ENCODE measurements at places on chromosomes 1 and 21.

DNA sequence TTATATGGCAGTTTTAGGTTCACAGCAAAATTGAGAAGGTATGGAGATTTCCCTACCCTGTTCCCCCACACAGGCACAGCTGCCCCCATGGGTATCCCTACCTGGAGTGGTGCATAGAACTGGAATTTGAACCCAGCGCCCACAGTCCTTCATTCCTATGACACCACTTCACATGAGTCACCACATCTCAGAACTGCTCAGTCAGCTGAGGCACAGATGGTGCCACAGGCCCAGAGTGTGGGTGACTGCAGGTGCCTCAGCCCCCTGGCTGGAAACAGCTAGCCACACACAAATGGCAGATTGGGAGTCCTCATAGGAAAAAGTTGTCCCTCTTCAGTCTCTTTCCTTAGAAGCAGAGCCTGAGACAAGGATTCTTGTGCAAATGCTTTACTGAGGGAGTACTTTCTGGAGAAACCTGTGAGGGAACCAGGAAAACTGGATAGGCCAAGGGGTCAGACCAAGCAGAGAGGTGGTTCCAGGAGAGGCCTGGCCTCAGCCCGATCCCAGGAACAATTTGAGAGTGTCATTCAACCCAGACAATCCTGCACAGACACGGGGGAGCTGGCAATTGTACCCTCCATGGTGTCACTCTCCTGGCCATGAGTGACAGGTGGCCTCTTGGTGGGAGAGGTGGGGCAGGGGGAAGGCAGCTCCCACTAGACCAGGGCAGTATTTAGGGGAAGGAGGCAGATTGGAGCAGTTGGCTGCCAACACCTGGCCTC lies 6.9 kb downstream of the PLA2G2D start:
- DNase-seq, result no peak

DNA sequence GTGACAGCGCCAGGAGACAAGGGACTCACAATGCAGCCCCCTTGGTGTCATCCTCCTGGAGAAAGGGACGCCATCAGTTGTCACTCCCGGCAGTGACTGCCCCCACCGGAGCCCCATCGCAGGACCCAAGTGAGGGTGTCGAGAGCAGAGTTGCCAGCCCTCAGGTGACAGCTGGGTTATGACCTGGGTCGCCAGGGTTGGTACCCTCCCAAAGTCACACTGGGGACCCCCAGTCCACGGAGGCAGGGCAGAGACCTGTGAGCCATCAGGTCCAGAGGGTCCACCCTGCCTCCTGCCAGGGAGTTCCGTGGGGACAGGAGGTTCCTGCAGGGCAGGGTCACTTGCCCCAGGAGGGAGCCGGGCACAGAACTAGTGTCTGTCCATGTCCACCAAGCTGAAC lies 78.2 kb upstream of the IFFO2 start:
- DNase-seq, result no peak

- DNase-seq, result no peak
These were observed 19.0 kb downstream of the TGFB2 start for GRCh38 chr1:218364028-218364710.

GRCh38 chr1:21035794-21036193 lies 140.9 kb downstream of the EIF4G3 start:
- DNase-seq, result no peak

DNA sequence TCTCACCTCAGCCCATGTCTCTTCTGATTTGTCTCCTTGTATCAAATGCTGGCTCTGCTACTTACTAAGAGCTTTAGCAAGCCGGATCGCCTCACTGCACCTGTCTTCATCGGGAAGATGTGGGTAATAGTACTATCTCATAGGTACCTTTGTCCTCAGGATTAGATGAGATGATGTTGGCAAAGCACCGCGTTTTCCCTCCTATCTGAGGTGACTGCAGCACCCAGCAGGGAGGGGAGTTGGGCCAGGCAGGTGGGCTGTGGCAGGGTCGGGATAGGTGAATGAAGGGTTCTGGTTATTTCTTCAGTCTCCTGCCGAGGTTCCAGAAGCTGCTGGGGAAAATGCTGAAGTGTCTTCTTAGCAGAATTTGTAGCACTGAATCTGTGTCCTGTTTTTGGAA lies 5.2 kb downstream of the OPRD1 start:
- no peak for DNase-seq

- DNase-seq, result no peak
These were observed 105.1 kb downstream of the LRIG2 start for GRCh38 chr1:113178106-113178505.

- DNase-seq, result no peak
These were observed 610 bp downstream of the DRAXIN start for GRCh38 chr1:11691928-11692711.

DNA sequence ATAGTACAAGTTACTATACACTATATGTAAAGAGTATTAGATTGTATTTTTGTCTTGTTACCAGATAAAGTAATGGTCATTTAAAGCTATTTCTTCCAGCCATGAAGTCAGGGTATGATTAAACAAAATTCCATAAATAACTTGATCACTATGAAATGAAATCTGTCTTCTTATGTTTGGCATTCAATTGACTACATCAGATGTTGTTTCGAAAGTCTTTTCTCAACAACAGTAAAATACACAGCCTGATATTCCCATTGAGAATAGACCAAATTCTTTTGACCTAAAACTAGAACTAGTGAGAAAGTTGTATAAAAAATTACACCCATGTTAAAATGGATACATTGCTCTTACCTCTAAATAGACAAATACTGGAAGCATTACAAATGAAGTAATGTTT lies 134.6 kb upstream of the ADAMTS5 start:
- DNase-seq, result no peak

- DNase-seq, result no peak
These were observed 351.9 kb downstream of the ADGRL2 start for GRCh38 chr1:82152356-82153271.

DNA sequence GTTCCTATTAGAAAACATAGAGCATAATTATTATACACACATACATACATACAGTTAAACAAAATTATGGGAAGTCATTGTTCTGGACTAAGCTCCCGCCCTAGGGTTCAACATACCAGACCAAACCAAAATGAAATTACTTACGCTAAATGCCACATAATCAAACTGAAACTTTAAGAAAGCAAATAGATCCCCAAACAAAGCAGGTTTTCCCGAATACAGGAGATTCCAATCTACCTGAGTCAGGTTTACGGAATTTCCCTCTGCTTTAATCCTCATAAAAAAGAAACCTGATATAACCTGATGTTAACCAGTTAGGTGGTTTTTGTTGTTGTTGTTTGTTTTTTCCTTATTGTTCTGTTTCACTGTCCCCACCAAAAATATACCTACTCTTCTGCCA lies 1886.9 kb downstream of the NCAM2 start:
- no peak for DNase-seq

GRCh38 chr1:5430911-5431697 lies 561.1 kb downstream of the NPHP4 start:
- DNase-seq, result no peak

DNA sequence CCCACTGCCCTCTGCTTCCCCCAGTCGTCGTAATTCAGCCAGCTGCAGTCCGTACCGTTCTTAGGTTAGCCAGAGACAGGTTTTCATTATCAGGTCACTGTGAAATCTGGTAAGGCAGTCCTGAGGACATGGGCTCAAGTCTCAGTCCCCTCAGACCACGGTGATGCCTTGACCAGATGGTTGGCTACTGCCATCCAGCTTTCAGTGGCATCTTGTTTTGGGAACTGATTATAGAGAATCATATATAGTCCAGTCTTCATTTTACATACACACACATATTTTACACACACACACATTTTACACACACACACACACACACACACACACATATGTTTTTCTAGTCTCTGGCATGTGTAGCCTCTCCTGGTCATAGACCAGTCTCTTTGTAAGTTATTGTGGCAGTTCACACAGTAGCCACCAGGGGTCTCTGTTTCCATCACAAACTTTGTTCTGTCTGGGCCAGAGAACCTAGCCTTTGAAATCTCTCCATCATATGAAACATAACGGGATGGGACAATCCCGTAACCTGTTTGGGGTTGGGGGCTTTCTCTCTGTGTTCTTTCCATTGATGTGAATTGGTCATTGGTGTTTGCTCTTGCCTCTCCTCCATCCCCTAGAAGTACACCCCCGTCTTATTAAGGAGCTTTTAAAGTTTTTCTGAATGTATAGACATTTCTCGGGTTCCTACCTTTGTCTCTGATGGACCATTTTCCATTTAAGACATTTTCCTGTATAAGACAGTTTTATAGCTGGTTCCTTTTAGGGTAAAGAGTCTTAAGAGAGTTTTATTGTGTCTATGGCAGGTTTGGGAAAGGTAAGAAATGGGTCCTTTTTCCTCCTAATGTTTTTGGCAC lies 8.4 kb upstream of the IKBKE start:
- DNase-seq, result peak; percentile 23

DNA sequence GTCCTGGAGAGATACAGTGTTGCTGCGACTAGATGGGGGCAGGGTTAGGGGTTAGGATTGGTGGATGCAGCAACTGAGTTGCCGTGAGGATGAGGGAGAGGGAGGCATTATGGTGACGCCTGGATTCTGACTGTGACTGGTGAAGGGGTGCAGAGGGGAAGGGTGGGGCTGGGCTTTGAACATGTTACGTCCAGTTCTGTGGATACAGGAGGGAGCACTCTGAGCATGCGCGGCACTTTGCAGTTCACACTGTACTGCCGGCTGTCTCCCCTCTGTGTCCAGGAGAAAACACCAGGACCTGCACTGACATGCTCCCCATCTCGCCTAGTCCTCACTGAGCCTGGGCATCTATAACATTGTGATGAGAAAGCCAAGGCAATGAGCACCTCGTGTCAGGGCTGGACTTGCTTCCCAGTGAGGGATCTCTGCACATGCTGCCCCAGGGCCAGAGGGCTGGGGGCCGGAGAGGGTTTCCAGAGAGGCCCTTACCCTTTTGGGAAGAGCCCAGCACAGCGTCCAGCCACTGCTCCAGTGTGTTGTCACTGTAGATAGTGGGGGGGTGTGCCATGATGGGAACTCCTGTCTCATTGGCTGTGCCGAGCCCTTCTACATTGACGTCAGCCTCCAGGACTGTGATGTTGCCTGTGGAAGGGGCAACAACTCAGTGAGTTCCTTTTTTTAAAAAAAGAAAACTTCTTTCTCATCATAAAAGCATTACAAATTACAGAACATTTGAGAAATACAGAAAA lies 7.6 kb downstream of the FAM151A start:
- no peak for DNase-seq

GRCh38 chr1:247494767-247495166 lies 36.9 kb upstream of the OR2B11 start:
- no peak for DNase-seq

DNA sequence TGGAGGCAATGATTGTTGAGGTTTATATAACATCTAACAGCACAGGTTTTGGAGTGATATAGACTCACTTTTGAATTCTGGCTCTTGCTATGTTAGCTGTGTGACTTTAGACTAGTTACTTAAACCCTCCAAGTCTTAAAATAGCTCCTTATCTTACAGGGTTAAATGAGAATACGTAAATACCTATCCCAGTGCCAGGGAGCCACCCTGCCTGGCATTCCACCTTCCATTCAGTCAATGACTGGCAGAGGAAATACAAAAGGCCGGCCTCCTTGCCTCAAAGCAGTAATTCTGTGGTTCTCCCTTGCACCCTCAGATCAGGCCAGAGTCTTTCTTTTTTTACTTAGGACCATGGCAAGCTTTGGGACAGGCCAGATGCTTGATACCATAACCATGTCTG lies 31.8 kb downstream of the DBT start:
- DNase-seq, result no peak

DNA sequence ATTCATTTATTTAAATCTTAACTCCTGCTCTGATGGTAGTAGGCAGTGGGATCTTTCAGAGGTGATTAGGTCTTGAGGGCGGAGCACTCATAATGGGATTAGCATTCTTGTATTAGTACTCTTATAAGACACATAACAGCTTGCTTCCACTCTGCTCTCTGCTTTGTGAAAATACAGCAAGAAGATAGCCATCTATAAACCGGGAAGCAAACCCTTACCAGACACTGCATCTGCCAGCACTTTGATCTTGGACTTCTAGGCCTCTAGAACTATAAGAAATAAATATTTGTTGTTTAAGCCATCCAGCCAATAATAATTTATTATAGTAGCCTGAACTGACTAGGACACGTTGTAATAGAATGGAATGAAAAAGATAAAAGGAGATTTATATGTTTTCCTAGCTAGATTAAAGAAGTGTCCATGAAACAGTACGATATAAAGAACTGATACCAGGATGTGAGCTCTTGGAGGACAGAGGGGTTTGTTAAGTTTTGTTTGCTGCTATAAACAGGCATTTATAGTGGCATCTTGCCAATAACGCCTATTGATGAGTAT lies 869.9 kb downstream of the MRPL39 start:
- DNase-seq, result no peak

GRCh38 chr1:7680207-7680954 lies 90.7 kb upstream of the VAMP3 start:
- no peak for DNase-seq

- DNase-seq, result no peak
These were observed 127.2 kb upstream of the FGGY start for GRCh38 chr1:59169703-59170102.

DNA sequence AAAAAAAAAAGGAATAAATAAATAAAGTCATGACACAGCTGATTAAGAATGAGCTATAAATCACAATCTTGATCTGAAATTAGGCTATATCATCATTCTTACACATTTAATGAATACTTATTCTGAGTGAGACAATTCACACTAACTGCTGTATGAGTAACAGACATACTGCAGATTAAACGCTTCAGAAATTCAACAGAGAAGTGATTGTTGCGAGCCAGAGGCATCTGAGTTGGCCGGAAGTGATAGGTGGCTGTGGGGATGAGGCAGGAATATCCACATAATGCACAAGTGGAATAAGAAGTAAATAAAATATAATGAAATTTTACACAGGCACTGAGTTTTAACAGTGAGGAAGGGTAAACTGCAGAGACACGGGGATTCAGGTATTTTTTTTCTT lies 142.4 kb downstream of the APP start:
- no peak for DNase-seq

- no peak for DNase-seq
These were observed 22.4 kb upstream of the ASB17 start for GRCh38 chr1:75954586-75954985.

DNA sequence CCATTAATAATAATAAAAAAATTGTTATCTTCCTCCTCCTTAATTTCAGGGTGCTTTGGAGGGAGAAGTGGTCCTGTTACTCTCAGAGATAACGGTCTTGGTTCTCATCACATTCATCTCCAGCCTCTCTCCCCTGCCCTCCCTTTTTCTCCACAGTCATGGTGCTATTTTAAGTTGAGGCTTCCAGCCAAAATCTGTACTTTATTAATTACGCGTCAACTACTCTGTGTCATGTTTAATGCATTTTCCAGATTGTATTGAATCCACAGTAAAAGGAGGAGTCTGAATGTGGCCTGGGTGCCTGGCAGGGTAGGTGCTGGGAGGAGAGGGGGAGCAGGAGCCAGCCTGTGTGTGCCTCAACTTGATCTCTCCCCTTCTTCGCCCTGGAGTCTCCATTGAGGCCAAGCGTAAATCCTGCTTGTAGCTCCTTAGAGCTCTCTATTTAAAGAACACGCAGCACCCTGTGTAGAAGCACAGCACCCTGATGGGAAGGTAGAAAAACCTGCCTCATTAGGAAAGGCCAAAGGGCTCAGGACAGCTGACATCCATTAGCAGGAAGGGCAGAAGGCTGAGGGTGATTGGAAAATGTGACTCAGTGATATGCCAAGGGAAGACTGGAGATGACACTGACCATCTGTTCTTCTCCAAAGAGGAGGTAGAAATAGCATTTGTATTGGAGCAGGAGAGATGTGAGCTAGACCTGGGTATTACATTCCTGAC lies 82.4 kb downstream of the PLXNA2 start:
- no peak for DNase-seq

Measured in activated naive CD4-positive, alpha-beta T cell (primary cell).